ENCODE measurements at places on chromosomes 7 and 10.

DNA sequence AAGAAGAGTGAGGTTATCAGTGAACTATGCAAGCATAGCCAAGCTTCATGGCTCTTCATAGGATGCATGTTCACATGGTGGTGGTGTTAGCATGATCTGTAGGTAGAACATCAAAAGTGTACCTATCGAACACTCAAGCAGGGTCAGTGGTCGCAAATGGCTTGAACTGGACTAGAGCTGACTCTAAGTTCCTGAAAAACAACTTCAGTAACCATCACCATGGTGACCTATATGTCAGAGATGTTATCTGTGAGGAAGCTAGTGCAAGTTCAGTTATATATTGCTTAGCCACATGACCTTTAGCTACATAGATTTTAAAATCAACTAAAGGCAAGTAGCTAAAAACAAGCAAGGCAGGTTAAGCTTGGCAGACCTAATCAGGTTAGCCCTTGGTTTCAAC lies 163.1 kb upstream of the AGR3 start:
- no peak for DNase-seq

- DNase-seq: no peak
Observed at GRCh38 chr10:44006771-44007170, 358.1 kb upstream of the ZNF32 start.

DNA sequence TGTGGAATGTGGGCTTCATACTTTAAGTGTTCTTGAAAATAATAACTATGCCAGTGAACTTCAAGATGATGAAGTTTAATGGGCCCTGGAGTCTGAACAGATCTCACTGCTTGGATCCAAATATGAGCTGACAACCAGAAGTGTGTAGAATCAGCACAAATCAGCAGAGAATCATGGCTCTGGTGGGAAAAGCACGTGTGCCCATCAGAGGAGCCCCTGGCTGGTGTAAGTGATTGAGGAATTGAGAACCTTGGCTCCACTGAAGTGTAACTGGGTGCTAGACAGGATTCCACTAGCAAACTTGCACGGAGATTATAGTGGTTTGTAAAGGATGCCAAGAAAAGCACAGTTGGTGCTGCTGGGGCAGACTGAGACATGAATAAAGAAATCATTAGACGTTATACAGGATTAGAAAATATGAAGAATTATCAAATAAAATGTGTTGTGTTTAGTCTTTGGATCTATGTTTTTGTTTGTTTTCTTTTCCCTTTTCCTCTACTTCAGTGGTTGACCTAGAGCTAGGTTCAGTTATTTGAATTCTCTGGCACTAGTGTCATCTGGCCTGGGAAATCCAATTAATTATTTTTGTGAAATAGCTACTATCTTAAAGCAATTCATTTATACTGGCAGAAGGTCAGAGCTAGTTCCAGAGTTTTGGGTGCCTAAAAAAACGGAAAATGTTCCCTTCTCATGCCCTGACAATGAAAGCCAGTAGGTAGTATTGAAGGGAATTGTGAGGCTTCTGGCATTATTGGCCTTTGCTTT lies 175.7 kb upstream of the MEOX2 start:
- DNase-seq: no peak

DNA sequence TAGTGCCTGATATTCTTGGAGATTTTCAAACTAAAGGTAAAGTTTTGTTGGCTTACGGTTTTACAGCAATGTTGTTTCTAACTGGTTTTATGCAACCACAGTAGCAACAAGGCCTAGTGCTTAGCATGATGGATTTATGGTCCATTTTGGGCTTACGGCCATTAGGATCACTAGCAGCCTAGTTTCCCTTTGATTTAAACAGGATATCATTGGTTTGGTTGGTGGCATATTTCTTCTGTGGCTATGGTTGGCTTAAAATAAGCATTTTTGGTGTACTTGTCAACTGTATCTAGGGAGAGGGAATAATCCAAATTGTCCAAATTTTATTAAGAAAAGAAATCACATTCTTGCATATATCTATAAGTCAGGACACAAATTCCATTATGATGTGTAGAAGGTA lies 194.0 kb downstream of the HDAC9 start:
- DNase-seq: no peak

GRCh38 chr7:70052691-70053090 lies 454.4 kb downstream of the AUTS2 start:
- no peak for DNase-seq

Data from stimulated activated CD4-positive, alpha-beta T cell treated with anti-CD3 and anti-CD28 coated beads, Interleukin-1b, Interleukin-23, amount 100 ng/mL, for 1 hour (primary cell).